ENCODE measurements at places on chromosomes 2 and 18.

DNA sequence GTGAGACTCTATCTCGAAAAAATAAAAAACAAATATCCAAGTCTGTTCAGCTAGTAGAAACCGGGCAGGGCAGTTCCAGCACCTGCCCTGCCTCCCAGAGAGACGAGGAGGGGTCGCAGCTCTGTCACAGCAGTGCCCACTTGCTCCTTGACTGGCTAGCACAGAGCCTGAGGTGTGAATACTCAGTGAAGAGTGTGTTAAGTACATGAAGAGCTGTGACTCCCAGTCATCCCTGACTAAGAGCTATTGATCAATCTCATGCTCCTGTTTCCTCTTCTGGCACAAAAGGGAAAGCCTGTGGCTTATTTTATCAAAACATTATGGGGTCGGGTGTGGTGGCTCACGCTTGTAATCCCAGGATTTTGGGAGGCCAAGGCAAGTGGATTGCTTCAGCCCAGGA lies 83.0 kb upstream of the FZD7 start:
- DNase-seq = no peak

GRCh38 chr18:13545514-13545913 lies 180.8 kb downstream of the FAM210A start:
- DNase-seq = no peak

- DNase-seq = no peak
Measured at GRCh38 chr18:62455222-62455621, 67.6 kb upstream of the ZCCHC2 start.

DNA sequence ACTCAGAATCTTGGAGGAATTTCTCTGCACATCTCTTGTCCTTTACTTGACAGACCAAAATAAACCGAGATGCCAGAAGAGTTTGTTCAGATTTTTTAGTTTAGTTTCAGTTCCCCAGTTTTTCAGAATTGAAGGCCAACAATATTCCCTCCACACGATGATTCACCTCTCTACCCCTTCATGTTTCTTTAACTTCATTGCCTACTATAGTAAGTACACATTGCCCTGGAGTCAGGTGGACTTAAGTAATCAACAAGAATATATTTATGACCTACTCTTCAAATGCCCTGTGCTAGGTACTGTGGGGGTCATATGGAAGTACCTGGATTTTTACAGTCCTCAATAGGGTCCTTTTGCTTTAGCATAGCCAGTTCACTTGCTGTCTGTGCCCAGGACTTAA lies 79.6 kb upstream of the CTLA4 start:
- no peak for DNase-seq

DNA sequence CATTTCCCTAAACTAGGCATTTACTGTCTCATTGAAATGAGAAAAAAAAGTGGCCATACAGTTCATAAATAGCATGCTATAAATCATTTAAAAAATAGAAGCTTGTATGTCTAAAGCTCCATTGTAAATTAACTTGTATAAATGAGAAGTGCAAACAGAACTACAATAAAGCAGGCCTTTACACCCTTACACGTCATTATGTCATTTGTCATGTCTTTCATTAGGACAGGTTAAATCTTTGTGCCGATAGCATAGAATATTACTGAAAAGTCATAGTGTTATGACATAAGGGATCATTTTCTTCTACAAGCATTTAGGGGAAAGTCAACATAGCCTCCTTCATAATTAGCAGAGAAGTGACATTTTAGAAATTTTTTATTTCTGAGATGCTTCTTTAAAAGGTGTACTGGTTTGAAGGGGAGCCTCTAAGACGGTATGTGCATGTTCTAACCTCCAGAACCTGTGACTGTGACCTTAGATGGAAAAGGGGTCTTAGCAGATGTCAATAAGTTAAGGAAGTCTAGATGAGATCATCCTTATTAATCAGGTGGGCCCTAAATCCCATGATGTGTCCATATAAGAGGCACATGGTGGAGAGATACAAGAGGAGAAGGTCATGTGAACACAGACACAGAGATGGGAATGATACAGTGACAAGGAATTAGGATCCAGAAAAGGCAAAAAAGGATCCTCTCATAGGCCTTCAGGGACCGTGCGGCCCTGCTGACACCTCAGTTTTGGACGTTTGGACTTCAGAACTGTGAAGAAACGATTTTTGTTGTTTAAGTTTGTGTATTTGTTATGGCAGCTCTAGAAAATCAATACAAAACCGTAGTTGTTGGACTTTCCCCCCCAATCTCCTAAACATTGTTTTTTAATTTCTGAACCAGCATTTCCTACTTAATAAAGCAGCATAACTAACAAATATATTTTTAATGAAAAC lies 863.7 kb downstream of the MBD2 start:
- no peak for DNase-seq

DNA sequence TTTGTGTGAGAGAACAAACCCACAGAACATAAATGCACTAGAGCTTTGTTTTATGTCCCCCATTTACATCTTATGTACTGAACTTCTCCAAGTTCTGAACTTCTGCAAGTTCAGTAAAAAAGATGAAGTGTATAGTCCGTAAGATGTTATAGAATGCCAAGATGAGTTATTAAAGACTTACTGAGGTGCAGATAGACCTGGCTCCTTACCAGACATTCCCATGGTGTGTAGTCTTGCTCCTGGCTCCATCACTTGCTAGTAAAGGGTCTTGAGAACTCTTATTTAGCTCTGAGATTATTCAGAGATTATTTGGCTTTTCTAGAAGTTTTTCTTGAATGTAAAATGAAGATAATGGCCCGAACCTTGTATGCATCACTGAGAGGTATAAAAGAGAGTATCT lies 16.8 kb downstream of the GULP1 start:
- no peak for DNase-seq

Data from NCI-H2029 treated with DMSO at 0.1 percent for 48 hours (cell line).